ENCODE measurements at places on chromosomes 5 and 9. TPM values are rescaled to one million over a fixed set of nuclear protein-coding genes. Genes with fewer than 3 reads are reported as not detected.

DNA sequence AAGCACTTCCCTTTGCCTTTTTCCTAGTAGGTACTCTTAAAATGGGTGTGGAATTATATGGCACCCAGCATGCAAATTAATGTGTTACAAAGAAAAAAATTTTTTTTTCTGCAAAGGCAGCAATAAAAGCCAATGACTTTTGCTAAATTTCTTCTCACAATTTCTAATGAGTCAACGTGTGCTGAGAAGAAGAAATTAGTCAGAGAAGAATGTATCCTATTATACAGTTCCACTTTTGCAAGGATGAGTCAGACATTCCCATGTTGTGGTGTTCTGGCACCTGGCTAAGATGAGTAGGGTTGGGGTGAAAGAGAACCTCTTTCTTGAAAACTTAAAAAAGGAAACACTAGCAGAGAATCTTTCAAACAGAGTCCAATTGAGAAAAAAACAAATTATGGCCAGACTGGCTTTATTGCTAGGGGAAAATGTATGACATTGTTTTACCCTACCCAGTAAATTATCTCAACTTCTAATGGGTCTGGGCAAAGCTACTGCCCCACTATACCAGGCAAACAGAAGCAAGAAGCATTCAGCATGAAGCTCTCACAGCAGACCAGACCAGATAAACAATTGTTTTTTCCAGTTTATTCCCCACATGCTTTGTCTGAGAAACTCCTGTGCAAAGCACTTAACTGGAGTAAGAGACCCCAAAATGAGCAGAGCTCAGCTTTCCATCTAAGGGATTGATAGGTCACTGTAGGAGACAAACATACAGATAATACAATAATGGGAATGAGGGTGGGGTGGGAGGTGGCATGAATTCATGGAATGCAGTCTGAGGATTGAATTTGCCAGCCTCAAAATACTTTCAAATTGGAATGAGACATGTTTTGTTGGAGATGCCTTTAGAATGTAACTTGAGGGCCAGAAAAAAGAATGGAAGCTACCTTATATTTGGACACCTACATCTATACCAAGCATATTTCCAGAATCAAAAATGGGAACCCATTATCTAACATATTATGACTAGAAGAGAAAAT, 220.8 kb upstream of the RFX3 start:
- no peak for DNase-seq

DNA sequence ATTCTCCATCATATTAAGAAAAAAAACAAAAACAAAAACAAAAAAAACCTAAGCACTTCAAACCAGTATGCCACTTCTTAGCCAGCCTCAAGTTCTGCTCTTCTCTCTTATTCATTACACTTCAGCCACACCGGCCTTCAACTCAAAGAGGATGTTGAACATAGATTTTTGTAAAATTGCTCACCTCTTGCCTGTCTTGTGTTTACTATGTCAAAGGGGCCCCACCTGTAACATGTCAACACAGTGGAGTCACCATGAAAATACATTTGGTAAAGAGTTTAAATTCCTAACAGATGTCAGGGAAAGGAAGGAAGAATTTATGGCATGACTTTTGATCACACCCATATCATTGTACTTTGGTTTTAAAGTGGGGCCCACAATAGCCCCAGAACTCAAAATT, 121.1 kb upstream of the GHR start:
- no peak for DNase-seq

- no peak for DNase-seq
Observed at GRCh38 chr5:87258507-87258906, 9.2 kb upstream of the RASA1 start.

GRCh38 chr5:76468635-76469425, 65.7 kb downstream of the IQGAP2 start:
- DNase-seq, result no peak

GRCh38 chr9:114383521-114384231, 4.1 kb downstream of the AKNA start:
- peak; percentile 20 for DNase-seq

DNA sequence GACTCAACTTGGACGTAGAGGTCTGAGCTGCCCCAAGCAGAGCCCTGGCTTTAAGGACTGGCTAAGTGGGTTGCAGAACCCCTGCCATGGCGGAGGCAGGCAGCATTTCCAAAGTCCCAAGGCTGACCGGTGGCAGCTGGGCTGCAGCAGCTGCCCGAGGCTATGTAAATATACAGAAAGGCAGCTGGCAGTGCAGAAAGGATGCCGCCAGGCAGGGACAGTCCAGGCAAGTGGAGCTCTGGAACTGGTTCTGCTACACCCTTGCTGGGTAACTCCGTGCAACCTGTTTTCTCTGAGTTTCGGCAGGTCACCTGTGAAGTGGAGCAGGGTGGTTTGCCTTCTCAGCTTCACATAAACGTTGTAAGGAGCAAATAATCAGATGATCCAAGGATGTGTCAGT, 46.0 kb downstream of the SHB start:
- DNase-seq, result peak; percentile 74

DNA sequence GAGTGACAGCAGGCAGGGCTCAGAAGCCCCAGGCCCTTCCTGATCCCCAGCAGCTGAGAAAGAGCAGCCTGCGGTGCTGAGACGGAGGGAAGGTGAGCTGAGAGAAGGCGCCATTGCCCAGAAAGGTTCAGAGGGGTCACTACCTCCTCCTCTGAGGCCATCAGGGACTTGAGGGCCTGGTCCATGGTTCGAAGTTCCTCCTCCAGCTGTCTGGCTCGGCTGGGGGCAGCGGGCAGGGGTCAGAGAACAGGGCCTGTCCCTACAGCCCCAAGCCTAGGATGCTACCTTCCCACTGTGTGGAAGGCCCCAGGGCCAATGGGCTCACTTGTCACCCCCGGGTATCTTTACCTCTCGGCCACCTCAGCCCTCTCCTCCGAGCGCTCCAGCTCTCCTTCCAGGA, 4.8 kb downstream of the TPM2 start:
- no peak for DNase-seq

- no peak for DNase-seq
Observed at GRCh38 chr9:133825555-133826218, 87.5 kb upstream of the SARDH start.

- peak; percentile 65 for DNase-seq
Observed at GRCh38 chr9:104841601-104842141, 77.7 kb downstream of the NIPSNAP3B start.

DNA sequence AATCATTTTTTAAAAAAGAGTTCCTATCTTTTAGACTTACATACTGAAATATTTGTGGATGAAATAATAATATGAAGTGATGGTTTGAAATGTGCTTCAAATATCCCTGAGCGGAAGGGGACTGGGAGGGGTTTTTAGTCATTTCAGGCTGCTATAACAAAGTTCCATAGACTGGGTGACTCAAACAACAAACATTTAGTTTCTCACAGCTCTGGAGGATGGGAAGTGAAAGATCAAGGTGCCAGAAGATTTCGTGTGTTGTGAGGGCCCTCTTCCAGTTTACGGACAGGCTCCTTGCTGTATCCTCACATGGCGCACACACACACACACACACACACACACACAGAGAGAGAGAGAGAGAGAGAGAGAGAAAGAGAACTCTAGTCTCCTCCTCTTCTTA, 27.1 kb upstream of the TEX10 start:
- no peak for DNase-seq

GRCh38 chr5:139295346-139296057, 2.0 kb downstream of the MATR3 start:
- no peak for DNase-seq

GRCh38 chr5:96829297-96829696, 21.6 kb upstream of the ERAP1 start:
- no peak for DNase-seq

DNA sequence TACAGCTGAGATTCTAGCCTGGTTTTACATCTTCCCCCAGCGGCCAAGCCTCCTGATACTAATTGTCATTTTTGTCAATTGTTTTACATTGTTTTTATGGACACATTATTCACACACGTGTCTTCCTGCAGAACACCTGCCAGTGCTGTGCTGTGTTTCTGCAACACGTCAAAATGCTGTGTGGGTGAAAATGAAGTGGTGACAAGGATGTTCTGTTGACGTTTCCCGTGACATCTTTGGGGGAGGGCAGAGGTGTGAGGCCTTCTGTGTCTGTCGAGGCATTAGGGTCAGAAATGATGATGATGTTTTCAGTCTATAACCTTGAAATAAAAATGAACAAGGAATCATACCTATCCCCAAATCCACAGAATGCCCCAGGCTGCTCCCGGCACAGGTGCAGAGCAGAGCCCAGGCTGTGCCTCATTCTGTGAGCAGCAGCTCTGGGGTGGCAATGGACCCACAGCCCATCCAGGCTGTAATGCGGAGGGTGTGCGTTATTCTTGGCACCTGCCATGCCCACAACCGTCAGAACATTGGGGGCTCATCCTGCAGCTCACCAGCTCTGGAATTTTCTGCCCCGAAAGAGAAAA, 23.6 kb upstream of the CEP72 start:
- no peak for DNase-seq

DNA sequence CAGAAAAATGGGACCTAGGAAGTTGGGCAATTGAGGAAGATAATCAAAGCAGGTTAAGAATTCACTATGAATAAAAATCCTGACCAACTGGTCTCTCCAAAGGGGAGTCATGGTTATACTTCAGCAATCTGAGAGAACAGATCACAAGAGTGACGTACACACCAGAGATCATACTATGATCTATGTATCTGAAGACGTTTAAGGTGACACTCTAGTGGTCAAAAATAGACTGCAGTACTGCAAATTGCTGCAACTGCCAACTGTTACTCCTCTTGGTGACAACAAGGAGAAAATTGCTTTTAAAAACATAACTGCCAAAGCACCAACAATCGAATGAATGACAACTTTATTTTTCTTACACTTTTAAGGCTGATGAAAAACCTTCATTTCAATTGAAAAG, 4.9 kb downstream of the AK6 start:
- no peak for DNase-seq

- DNase-seq, result no peak
Observed at GRCh38 chr9:26216702-26217101, 538.5 kb upstream of the TUSC1 start.

DNA sequence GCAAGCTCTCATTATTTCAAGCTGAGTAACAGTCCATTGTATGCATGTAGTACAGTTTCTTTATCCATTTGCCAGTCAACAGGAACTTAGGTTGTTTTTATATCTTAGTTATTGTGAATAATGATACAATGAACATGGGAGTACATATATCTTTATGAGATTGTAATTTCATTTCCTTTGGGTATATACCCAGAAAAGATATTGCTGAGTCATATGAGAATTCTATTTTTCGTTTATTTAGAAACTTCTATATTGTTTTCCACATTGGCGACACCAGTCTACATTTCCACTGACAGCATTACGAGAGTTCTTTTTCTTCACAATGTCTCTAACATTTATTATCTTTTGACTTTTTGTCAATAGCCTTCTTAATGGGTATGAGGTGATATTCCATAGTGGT, 477.8 kb upstream of the PAPPA start:
- DNase-seq, result no peak

DNA sequence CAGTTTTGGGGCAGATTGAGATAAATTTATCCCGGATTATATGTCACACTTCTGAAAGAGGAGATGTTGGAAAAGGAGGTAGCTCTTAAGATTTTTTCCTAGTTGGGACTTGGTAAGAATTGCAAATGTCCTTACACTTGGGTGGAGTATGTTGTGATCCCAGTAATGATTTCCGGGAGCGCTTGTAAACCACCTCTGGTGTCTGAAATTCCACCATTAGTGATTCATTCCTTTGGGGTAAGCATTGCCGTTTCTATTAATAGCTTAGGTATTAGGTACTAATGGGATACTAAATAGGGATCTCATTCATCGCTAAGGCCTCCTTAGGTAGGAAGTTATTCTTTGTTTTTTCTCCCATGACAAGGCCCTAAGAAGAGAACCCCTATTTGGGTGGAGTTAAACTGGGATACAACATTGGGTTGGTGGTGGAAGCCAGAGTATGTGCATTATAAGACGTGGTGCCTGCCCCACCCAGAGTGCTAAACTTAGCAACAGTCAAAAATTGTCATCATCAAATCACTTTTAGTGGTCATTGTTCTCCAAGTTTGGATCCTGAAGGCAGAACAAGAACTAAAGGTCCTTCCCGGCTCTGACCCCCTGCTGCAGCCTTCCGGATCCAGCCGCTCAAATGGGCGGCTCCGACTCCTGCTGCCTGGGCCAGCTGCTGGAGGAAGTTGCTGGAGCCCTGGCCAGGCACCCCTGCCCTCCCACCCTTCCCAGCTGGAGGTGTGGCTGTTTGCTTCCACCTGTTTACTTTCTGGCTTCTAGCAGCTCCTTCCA, 31.7 kb upstream of the DAB2IP start:
- peak; percentile 13 for DNase-seq

DNA sequence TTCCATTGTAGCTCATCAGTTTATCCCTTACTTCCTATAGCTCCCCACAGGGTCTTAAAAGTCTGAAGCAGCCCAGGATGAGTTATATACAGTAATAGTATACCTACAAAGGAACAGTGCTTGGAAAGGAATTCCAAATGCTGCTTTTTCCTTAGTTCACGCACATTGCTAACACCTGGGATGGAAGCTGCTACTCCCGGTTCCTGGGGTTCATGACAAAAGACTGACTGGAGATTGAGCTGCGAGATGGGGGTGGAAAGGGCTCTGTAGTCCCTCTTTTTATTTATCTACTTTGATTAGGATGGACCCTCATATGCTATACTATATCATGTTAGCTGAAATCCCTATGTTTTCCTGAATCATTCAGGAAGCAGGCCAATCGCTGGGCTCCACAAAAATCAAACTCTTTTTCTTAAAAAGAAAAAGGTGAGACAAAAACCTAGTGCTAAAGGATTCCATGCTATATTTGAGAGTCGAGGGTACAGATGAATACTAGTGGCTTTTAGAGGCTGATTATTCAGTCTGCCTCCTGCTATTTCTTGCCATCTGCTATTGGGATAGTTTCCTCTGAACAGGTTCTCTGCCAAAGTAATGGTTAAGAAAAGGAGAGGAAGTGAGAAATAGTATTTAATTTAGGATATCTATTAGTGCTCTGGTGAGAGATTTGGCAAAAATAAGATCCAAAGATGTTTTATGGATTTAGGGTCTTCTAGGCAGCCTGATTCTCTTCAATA, 81.2 kb downstream of the MRPS27 start:
- DNase-seq, result no peak

- DNase-seq, result no peak
Observed at GRCh38 chr9:12698266-12698665, 5.1 kb downstream of the TYRP1 start.

Gene GARNL3
- total RNA-seq, result 14.6 TPM

Gene CDH18
- not detected for total RNA-seq

Gene IL13
- not detected for total RNA-seq

Gene SNAPC3
- total RNA-seq, result 34.3 TPM

Gene LTC4S
- total RNA-seq, result 22.2 TPM

Gene PCDHB3
- 0.81 TPM for total RNA-seq

Gene MEGF9
- total RNA-seq, result 148 TPM

Gene FCHO2
- total RNA-seq, result 38.7 TPM

Gene PLCXD3
- 3.6 TPM for total RNA-seq

Gene ZCCHC9
- total RNA-seq, result 20.3 TPM

Gene PCDHB14
- total RNA-seq, result 6.5 TPM

Gene LRRTM2
- total RNA-seq, result 0.20 TPM

Gene DDX4
- total RNA-seq, result 0.33 TPM

Gene FBN2
- 3.9 TPM for total RNA-seq

Gene MYO10
- total RNA-seq, result 89.6 TPM

Gene PLEKHG4B
- 8.2 TPM for total RNA-seq

Gene SETX
- 161 TPM for total RNA-seq

Gene UBE2R2
- 31.4 TPM for total RNA-seq

Gene TSSK1B
- total RNA-seq, result 0.40 TPM

Gene STC2
- 10.8 TPM for total RNA-seq

Gene APBA1
- 11.2 TPM for total RNA-seq

Gene HMGCR
- 30.2 TPM for total RNA-seq
